ENCODE measurements at places on chromosomes 13 and 19.

GRCh38 chr13:26706381-26706780 is 54.2 kb downstream of the GPR12 start:
- no peak for DNase-seq

DNA sequence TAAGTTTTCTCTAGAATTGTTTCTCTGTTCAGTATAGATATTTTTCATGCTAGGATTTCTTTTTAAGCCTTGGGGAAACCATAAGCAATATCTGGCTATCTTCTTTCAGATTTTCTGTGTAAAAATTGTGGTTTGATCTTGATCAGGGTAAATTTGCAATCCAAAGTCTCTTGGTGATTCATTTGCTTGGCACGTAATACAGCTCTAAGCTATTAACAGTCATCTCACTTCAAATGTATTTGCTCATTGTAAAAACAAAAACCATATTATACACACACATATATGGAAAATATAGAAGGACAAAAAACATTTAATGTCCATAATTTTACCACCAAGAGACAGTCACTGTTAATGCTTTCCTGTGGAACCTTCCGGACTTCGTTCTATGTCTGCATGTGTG is 191.0 kb downstream of the SHISA2 start:
- peak; percentile 60 for DNase-seq

DNA sequence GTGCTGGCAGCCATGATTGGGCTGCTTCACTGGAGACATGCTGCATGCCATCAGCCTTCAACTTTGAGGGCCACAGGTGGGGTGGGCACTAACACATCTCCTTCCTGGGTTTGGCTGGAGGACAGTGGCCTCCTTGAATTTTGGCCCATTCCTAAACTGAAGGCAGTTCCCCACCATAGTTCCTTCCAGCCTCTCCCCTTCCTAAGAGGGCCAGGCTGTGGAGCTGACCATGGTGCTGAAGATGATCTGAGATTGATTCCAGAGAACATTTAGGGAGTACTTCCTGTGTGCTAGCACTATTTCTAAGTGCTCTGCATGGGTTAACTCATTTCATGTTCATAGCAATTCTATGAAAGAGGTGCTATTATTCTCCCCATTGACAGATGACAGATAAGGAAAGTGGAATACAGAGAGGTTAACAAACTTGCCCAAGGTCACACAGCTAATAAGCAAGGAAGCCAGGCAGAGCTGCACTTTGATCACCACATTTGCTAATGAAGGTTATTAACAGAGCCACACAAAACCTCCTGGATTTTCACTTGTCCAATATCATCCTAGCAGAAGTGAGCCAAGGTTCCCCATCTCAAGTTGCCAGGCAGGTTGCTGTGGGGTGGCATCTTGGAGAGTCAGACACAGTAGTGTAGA is 175.3 kb downstream of the ZIC5 start:
- peak; percentile 4 for DNase-seq

- peak; percentile 34 for DNase-seq
Observed at GRCh38 chr13:99256709-99257108, 1.5 kb downstream of the GPR18 start.

GRCh38 chr13:50672025-50672424 is 171.5 kb downstream of the DLEU7 start:
- no peak for DNase-seq

GRCh38 chr13:38636073-38636472 is 50.8 kb upstream of the FREM2 start:
- DNase-seq: no peak

DNA sequence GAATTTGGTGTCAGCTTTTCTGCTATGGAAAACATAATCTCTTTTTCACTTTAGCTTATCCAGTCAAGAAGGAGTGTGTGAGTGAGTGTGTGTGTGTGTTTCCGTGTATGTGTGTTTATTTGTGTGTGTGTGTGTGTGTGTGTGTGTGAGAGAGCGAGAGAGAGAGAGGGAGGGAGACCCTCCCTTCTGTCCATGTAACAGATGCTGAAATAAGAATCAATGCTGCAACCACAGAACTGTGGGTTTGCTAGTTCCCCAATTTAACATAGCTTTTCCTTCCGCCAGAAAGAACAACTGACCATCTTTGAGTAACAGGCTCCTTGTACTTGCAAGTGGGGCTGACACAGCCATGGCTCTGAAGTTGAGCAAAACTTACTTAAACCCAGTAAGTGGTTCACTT is 5.2 kb downstream of the LCP1 start:
- no peak for DNase-seq

DNA sequence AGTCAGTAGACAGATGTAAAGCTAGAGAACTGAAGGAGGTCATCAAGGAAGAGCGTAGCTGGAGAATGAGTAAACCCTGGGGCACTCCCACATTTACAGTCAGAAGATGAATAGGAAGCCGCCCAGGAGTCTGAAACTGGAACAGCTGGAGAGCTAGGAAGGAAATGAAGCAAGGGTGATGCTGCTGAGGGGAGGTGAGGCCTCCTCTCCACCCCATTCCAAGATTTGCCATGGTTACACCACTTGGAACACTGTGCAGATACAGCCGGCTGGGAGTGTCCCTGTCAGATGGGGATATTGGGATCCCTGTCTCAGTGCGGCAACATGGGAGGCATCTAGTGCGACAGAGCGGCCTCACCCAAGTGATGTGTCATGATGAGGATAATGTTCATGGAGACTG is 51.8 kb upstream of the GPI start:
- DNase-seq: peak; percentile 41

DNA sequence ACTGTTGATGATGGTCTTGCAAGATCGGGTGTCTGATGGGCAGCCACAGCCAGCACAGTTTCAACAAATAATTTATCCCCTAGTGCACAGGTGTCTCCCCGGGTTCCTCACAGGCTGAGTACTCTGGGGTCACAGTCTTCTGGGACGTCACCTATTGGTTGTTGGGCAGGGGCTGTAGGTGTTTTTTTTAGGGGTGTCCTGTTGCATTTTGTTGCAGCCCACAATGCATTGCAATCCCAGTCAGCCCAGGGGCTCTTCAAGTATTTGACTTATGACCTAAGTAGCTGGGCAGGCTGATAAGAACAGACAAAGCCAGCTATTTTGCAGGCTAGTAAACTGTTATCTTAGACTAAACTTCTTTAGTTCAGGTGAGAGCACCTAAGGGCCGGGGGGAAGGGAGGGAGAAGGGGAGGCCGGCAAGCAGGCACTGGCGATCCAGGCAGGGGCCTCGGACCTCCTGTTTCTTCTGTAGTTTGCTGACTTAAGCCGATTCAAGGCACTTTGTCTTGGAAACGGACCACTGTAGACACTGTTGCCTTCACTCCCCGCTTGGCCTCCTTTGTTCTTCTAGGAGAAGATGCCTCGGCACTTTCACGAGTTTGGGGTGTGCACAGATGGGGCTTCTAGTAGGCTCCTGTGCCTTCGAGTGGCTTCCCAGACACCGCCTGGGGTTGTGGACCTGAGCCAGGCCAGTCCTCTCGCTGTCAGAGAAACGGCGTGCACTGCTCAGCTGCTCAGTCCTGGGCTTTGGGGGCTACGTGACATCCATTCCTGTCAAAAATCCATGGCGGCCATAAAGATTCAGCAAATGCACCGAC is 33.9 kb upstream of the GRTP1 start:
- DNase-seq: no peak

DNA sequence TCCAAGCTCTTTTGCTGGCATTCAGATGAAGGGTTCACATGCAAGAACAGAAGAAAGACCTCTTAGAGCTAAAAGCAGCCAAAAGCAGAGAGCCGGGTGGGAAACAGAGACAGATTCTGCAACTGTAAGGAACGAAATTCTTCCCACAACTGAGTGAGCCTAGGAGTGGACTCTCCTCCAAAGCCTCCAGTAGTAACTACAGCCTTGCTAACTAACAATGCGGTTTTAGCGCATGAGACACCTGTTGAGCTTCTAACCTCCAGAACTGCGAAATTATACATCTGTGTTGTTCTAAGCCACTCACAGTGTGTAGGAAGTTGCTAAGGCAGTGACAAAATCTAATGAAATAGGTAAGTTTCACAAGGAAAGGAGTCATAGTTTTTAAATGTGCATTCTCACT is 98.1 kb upstream of the SLITRK1 start:
- no peak for DNase-seq

DNA sequence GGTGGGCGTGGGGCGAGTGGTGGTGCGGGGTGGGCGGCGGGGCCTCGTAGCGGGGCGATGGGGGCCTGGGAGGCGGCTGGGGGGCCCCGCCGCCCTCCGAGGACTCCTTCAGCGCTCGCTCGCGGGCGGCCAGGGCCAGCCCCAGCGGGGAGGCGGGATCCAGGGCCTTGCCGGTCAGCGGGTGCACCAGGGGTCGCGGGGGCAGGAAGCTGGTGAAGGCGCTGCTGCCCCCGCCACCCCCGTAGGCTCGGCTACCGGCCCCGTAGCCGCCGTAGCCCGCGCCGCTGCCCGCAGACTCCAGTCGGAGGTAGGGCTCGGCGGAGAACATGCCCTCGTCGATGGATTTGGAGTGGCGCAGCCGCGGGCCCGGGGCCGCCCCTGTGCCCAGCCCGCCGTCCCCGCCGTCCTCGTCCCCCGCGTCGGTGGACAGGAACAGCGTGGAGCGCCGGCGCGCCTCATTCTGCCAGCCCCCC is 18.6 kb downstream of the C19orf81 start:
- no peak for DNase-seq

DNA sequence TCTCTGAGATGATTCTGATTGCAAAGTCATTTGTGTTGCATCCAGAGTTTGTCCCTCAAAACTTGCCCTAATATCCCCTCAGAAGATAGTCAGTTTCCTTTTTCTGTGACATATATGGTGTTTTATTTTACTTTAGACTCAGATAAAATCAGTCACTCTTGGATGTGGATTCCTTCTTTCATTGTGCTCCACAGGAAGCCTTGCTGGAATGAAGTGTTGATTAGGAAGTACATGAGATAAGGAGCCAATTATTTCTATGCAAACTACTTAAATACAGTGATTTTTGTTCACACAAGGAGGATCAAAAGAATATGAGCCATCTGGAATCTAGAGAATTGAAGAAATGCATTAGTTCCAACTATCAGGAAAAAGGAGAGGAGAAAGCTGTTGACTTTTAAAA is 107.6 kb upstream of the RXFP2 start:
- no peak for DNase-seq

- no peak for DNase-seq
Observed at GRCh38 chr13:91771229-91771628, 372.8 kb downstream of the GPC5 start.

DNA sequence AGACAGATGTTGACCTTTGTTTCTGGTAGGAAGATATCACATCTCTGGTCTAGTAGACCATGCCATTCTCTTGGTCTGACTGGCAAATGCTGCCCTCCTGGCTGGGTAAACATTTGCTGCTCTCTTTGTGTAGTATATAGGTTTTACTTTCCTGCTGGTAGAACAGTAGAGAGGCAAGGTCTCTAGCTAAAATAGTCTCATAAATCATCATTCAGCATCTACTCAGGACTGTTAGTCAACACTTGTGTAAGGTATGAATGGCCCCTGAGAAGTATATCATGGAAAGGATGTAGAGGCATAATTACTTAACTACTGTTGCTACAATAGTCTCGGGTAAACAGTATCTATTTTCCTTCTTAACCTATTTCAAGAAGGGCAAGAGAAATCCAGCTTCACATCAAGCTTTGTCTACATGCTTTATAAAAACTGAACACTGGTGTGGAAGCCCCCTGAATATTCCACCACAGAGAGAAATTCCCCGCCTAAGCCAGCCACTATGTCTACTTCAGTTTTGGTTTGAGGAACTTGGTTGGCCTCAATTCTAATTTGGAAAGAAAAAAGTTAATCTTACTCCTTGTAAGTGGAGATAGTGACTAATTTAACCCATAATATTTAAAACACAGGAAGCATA is 18.4 kb upstream of the MYCBP2 start:
- DNase-seq: no peak

- DNase-seq: no peak
Observed at GRCh38 chr19:1058112-1058511, 8.9 kb upstream of the ARHGAP45 start.

DNA sequence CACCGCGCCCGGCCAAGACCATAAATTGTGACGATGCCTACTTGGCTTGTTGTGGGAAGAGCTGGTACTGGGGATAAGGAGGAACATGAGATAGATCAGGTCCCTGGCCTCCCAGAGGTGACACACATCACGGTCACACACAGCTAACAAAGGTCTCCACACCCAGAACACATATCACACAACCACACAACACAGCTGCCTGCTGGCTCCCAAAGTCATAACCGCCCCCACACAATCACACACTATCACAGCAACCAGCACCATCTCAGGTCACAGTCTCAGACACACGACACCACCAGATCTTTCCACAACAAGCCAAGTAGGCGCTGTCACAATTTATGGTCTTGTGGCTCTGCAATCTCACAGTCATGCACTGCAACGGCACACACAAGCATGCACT is 5.7 kb downstream of the COL5A3 start:
- no peak for DNase-seq

- DNase-seq: no peak
Observed at GRCh38 chr13:85819513-85819912, 20.3 kb upstream of the SLITRK6 start.

DNA sequence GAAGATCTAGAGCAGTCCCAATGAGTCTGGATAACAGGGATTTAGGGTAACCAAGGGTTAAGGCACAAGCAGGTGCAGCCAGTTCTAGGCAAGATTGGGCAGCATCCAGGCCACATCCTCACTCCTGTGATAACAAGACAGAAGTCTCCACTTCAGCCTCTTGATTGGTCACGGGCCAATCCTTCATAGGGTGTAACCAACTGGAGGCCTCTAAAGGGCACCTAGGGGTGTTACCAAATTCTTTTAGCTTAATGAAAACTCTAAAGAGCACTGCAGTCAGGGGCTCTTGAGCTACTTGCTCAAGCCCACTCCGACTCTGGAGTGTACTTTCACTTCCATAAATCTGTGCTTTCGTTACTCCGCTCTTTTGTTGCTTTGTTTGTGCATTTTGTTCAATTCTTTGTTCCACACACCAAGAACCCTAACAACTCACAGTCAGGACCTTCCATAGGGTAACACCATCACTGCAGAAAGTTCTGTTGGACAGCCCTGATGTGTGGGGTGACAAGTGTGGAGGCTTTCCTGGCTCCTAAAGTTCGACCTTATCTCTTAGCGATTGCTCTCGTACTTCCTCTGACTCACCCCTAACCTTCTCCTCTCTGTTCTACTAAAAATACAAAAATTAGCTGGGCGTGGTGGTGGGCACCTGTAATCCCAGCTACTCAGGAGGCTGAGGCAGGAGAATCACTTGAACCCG is 36.1 kb downstream of the ZSWIM9 start:
- no peak for DNase-seq

All from non-pigmented ciliary epithelial cell (primary cell).